ENCODE measurements at places on chromosomes 1 and 21.

- no peak for DNase-seq
Measured at GRCh38 chr1:86596741-86597290, 49.9 kb downstream of the CLCA4 start.

GRCh38 chr1:42484382-42484781, 21.3 kb downstream of the CCDC30 start:
- peak; percentile 89 for DNase-seq

DNA sequence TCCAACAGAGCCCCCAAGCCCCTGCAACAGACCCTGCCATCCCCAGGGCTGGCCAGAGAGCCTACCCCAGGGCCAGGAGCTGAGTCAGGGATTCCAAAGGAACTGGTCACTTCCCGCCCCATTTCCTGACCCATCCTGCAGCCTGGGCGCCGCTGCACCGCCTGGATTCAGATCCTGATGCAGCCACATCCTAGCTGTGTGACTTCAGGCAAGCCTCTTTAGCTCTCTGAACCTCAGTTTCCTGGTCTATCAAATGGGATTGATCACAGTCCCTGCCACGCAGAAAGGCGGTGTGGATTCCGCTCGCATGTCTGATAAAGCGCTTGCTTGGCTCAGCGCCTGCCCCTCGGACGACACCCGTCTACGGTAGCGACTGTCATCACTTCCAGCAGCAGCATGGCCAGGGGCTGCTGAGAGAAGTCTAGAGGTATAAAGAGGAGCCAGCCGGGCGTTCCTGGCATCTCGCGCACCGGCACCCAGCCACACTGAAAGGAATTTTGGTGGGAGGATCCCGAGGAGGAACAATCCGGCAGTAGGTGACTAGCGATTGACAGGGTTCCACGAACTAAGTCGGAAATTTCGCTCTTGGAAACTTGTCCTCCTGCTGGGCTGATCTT, 10.1 kb downstream of the EPHA2 start:
- peak; percentile 86 for DNase-seq

- peak; percentile 17 for DNase-seq
Measured at GRCh38 chr1:235326719-235327558, 1.0 kb downstream of the ARID4B start.

DNA sequence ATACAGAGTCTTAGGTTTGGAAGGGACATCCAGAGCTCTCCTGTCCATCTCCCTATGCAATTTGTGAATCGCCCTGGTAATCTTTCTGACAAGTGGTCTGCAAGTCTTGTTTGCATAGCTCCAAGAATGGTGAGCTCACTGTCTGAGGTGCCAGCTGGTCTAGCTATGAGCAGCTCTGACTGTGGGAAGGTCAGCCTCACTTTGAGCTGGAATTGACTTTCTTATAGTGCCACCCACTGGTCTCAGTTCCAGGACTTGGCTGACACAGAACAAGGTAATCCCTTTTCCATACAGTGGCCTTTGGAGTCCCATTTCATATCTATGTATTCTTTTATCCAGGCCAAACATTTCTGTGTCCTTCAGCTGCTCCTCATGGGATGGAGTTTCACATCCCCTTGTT, 95.6 kb upstream of the C8B start:
- peak; percentile 39 for DNase-seq
